Stimulated activated CD4-positive, alpha-beta T cell treated with anti-CD3 and anti-CD28 coated beads, Interleukin-12 subunit alpha, Interleukin-12 subunit beta, amount 100 ng/mL, for 24 hours (primary cell): ENCODE measurements at places on chromosomes 1 and 21.
A peak's percentile ranks its signal among the peaks of the same experiment; 100 is the strongest.

GRCh38 chr21:39115576-39116235, 67.5 kb downstream of the PSMG1 start:
- DNase-seq: no peak

GRCh38 chr1:183173828-183174227, 12.2 kb upstream of the LAMC2 start:
- DNase-seq: no peak

- DNase-seq: no peak
Observed at GRCh38 chr1:230122366-230123279, 55.6 kb downstream of the GALNT2 start.

GRCh38 chr21:42737951-42738590, 84.7 kb downstream of the PDE9A start:
- no peak for DNase-seq

- no peak for DNase-seq
Observed at GRCh38 chr1:107593501-107594209, 371.3 kb downstream of the VAV3 start.

DNA sequence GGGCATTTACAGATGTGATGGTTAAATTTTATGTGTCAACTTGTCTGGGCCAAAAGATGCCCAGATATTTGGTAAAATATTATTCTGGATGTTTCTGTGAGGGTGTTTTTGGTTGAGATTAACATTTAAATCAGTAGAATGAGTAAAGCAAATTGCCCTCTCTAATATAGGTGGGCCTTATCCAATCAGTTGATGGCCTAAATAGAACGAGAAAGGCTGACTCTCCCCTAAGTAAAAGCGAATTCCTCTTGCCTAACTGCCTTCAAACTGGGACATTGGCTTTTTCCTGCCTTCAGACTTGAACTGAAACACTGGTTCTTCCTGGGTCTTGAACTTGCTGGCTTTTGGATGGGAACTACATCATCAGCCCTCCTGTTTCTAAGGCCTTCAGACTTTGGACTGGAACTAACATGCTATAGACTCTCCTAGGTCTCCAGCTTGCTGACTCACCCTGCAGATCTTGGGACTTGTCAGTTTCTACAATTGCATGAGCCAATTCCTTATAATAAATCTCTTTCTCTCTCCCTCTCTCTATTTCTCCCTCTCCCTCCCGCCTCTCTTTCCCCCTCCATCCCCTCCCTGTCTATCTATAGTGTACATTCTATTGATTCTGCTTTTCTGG, 10.2 kb upstream of the NAV1 start:
- DNase-seq: no peak

DNA sequence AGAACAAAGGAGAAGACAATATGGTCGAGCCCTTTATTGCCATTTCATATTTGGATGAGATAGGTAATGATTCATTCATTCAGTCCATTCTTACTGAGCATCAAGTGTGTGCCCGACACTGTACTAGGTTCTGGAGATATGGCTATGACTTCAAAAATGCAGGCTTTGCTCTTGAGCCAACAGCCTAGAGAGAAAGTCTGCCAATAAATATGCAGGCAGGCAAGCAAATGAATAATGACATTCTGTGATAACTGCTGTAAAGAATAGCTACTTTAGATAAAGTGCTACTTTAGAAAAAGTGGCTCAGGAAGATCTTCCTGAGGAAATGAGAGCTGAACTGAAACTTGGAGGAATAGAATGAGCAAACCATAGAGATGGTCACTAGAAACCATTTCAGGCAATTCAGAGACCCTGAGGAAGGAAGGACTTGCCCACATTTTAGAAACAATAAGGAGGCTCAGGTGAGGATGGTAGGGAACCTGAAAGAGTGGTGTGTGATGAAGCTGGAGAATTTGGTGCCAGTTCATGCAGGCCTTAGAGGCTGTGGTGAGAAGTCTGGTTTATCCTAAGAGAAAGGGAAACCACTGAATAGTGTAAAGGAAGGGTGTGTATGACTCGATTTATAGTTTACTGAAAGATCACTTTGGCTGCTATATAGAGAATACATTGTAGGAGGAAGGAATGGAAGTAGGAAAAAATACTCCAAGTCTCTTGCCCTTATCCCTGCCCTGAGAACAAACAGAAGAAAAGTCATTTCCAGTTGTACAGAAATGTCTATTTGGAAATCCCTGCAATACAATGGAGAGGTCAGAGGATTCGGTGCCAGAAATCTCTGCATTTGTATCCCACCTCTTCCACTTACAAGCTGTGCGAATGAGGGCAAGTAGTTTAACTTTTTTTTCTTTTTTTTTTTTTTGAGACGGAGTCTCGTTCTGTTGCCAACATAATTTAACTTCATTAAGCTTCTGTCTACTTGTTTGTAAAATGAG, 167.9 kb downstream of the VPS13D start:
- no peak for DNase-seq

DNA sequence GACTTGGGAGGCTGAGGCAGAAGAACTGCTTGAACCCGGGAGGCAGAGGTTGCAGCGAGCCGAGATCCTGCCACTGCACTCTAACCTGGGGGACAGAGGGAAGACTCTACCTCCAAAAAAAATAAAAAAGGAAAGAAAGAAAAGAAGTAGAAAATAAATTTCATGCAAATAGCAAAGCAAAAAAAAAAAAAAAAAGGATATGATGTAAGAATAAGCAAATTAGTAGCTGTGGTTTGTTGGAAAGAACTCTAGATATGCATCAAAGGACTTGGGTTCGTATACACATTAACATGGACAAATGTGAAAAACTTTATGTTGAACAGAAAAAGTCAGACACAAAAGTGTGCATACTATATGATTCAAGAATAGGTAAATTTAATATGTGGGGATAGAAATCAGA, 11.9 kb downstream of the WASF2 start:
- no peak for DNase-seq

DNA sequence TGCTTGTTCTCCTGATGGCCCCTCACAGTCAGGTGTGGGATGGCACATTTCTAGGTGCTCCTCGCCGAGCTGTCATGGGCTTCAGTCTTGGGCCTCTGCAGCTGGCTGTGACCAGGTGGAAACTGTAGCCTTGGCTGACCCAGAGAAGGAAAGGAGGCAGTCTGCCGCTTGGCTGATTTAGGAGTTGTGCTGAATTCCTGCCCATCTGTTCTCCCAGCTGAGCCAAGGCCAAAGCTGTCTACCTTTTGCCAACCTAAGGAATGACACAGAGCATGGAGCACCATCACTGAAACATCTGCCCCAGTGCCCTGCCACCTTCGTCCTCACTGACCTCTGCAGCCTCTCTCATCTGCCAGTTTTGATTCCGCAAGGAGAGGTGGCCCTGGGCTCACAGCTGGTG, 27.9 kb downstream of the UTP25 start:
- no peak for DNase-seq

DNA sequence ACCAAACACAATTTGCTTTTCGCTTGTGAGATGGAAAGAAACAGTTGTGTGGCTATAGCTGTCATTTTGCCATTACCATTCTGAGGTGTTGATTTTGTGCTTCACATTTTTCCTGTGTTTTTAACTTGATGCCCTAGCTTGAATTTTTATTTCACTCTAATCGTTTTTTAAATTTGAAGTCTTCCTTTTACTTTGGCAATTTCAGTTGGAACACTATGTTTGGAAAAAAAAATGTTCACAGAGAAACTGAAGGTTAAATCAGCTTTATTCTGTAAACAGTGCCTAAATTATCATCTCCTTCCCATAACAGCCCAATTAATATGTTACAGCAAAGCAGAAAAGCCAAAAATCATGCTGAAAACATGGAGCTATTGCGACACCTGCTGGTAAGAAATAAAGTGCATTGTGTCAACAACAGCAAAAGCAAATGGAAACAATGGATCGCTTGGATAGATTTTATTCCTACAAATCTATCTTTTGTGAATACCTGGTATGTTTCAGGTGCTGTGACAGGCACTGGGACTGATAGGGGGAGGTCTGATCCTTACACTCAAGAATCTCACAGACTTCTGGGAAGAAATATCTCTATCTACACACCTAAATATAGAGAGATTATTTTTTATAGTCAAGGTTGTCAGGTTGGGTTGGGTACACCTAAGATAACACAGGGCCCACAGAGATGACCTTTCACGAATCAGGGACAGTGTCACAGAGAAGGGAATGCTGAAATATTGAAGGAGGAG, 16.2 kb upstream of the ERICH3 start:
- DNase-seq: no peak

DNA sequence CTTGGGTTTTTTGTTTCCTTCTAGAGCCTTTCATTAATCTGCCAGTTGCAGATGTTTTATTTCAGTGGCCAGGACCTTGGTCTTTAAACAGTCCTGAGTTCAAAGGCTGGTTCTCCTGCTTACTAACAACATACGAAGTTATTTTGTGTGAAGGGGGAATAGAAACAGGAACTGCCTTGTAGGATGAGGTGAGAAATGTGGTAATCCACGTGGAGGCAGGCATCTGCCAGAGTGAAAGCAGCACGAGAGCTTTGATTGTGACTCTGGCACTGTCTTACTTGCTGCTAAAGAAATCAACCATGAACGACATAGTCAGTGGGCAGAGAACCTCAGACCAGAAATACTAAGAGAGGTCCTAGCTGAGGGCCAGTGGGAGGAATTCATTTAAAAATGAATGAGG, 30.4 kb downstream of the TMEM63A start:
- no peak for DNase-seq

DNA sequence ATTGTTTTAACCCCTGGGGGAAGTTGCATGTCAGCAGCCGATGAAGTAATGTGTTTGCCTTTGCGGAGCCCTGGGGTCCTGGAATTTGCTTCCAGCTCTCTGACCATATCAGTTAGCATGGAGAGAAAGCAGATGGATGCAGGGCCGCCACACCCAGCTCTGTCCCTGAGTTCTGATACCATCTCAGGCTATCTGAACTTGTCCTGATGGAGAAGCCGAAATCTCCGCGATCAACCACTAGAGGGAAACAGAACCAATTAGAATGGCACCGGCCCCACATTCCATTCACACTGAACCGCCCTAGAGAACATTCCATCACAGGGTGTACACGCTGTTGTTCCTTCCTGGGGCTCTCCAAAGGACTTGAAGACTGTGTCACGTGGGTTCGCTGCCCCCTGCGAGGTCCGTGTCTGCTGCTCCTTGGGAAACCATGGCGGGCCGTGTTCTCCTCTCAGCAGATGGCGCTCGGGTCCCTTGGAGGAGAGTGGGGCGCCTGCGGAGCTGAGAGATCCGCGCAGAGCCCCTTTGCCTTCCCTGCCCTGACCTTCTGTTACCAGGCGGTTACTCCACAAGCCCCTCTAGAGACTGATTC, 75.4 kb downstream of the ABCA4 start:
- DNase-seq: peak; percentile 32

DNA sequence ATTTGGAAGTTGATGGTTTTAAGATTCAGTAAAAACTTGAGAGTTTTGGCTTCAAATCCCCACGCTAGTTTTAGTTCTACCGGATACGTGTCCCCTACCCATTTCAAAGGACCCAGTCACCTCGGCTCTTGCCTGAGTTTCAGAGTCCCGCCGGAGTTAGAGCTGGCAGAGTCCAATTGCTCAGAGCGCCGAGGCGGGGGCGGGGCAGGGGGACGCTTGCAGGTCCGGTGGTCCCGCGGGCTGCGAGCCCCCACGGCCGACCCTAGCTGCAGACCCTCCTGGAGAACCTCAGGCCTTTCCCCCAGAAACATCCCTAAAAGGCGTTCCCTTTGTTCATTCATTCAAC, 765 bp upstream of the VPS45 start:
- no peak for DNase-seq

DNA sequence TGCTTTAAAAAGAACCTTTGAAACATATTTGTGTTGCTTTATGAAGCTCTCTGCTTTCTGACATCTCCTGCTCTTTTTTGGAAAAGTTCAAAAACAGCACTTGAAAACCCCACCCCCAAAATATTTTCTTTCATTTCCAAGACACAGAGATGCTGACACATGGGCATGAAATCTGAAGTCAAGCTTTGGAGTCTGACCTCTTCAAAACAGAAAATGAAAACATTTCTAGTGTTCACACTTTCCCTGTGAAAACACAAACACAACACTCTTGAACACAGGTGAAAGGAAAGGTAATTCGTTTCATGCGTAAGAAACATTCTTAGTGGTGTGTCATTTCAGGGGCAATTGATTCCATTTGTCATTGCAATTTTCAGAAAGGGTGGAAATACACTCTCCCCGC, 10.8 kb downstream of the NGF start:
- no peak for DNase-seq

GRCh38 chr1:47174656-47175020, 15.2 kb downstream of the PDZK1IP1 start:
- DNase-seq: no peak

DNA sequence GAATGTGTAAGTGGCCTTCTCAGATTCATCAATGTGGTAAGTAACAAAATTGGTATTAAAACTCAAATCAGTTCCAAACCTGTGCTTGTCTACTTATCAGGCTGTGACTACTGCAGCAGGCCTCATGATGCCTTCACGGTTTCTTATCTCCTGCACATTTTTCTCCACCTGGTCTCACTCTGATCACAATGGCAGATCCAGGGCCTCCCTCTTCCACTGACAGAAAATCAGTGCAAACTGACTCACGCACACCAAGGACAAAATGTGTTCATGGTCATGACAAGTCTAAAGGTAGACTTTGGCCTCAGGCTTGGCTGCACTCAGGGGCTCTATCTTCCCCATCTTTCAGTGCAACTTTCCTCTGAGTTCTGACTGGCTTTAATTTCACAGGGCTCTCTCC, 56.7 kb upstream of the ATP1A1 start:
- no peak for DNase-seq

GRCh38 chr1:98360864-98361263, 300.7 kb upstream of the SNX7 start:
- DNase-seq: no peak

DNA sequence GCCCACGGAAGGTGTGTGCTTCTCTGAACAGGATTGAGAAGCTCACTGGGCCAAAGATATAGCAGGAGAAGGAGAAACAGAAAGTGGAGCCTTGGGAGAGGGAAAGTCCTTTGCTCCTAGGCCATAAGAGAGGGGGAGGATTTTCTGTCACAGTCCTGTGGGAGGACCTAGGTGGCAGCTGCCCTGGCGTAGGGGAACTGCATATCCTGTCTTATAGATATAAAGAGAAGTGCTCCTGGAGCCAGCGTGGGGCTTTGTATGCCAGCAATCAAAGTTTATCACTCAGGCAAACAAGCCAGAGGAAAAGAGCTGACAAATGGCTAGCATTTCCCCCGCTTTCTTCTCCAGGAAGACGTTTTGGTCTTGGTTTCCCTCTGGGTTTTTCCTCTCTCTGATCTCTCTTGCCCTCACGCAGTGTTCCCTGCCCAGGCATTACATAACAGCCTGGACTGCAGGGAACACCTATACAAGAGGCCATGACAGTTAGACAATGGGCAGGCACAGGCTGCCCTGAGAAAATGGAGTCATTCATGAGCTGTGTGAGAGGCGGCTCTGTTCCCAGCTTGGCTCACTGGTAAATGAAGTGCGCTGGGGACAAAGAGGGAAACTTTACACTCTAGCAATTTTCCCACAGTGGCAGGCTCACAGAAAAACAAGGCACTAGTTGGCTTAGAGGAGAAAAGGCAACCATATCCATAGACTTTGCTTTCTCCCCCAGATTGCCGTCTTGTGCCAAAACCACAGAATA, 52.5 kb upstream of the ZNF648 start:
- DNase-seq: no peak

- no peak for DNase-seq
Observed at GRCh38 chr1:94919241-94920030, 7.5 kb downstream of the CNN3 start.

GRCh38 chr1:176364236-176364905, 98.6 kb upstream of the PAPPA2 start:
- DNase-seq: no peak

- no peak for DNase-seq
Observed at GRCh38 chr1:159598196-159598595, 10.6 kb downstream of the APCS start.
